Endothelial cell of umbilical vein (primary cell): ENCODE measurements at places on chromosomes 6 and 20. TPM values are rescaled to one million over a fixed set of nuclear protein-coding genes. Genes with fewer than 3 reads are reported as not detected.
A peak's percentile ranks its signal among the peaks of the same experiment; 100 is the strongest.

DNA sequence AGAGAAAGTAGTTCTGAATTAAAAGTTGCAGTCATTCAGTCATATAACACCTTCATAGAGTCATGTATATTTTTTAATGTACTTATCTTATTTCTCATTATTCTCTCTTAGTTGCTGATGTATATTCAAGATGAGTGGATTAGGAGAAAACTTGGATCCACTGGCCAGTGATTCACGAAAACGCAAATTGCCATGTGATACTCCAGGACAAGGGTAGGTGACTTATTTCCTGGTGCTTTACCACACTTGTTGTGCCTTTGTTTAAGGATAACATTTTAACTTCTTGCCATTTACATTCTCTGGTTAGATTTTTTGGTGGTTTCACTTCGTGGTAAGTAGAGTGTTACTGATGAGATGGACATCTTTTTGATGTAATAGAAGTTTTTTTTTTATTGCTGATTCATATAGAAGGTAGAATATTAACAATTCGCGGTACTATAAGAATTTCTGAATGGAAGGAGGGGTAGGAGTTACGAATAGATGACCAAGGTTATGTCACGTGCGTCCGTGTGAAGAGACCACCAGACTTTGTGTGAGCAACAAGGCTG, 120.5 kb downstream of the NCOA3 start:
- no peak for DNase-seq

DNA sequence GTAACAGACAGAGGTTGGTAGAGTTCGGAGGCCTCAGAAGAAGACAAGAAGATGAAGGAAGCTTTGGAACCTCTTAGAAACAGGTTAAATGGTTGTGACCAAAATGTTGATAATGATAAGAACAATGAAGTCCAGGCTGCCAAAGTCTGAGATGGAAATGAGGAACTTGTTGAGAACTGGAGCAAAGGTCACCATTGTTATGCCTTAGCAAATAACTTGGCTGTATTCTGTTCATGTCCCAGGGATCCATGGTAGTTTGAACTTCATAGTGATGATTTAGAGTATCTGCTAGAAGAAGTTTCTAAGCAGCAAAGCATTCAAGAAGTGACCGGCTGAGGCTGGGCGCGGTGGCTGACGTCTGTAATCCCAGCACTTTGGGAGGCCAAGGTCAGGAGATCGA, 11.1 kb upstream of the LSM14B start:
- DNase-seq: no peak

TCP11 gene
- total RNA-seq: not detected in 2 replicates

DNA sequence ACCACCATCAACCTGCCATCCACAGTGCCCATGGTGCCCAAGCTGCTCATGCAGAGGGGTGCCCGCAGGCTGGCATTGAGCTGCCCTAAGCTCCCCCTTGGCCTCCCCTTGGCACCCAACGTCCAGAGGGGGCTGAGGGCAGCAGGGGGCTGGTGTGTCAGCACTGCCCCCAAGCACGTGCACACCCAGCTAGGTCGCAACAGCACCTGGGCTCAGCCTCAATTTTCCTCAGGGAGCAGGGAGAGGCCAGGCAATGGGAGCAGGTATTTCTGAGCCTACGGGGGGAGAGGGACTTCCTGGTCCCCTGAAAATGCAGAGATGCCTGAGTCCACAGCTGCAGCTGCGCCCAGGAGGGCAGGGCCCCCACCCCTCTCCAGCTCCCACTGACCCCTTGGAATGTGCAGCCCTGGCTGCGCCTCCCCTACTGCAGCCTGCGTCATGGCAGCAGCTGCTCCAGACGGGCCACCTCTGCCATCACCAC, 204.2 kb downstream of the ANKRD60 start:
- no peak for DNase-seq

DNA sequence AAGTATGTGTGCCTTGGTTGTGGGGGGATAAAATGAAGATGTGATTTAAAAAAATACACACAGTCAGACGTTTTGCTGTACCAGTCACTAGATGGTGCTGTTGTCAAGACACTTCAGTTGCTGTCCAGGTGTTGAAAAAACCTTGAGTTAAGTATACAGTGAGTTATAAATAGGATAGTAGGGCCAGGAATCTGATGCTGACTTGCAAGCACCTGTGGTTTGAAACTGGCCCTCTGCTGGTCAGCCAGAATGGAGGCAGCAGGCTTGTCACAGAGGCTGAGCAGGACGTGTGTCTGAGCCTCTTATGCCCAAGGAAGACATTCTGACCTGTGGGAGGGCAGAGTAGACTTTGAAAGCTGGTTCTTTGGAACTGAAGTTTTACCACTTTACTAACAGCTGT, 27.8 kb downstream of the RNF8 start:
- peak; percentile 60 for DNase-seq

DNA sequence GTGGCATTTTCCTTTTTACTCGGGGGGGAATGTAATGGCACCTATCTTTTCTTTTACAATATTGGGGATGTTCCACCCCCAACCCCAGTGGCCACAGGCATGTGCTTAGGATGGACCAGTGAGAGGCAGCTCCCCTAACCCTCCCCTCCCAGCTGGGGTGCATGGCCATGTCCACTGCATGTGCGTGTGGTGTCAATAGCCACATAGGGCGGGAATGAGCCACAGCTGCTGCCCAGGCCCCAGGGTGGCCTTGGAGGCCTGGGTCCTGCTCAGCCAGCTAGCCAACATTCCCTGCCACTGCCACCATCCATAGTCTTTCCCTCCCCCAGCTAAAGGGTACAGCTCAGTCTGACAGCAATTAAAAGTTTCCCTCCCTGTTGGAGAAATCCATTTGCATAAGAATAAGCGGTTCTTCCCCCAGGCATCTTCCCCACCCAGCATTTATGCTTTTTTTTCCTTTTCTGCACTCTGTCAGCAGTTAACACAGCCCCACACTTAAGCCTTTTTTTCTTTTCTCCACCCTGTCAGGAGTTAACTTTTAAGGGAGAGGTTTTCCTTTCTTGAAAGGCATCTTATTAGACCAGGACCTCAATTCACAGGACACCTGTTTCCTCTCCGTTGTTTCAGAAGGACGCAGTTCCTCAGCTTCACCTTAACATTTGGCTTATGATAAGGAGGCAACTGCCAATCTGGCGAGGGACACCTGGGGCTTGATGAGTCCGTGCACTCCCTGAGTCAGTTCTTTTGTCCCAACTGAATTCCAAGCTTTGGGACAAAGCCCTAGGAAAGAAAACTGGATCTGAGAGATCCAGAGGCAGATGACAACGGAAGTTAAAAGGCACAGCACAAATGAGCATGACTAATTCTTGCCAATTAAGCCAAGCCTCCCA, 121.4 kb downstream of the TPBG start:
- no peak for DNase-seq

- no peak for DNase-seq
Measured at GRCh38 chr6:144305985-144306384, 20.9 kb downstream of the UTRN start.
